Activated T-helper 17 cell treated with anti-CD3 and anti-CD28 coated beads, Interleukin-2, amount 50 U/mL, for 72 hours (primary cell): ENCODE measurements at places on chromosomes 5 and 9.

DNA sequence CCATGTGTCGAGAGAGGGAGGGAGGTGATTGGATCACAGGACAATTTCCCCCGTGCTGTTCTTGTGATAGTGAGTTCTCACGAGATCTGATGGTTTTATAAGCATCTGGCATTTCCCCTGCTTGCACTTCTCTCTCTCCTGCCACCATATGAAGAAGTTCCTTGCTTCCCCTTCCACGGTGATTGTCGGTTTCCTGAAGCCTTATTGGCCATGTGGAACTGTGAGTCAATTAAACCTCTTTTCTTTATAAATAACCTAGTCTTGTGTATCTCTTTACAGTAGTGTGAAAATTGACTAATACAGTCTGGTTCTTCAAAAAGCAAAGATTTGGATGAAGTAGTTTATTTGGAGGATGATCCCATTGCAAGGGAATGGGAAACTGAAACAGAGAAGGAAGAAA lies 11.3 kb upstream of the MIER3 start:
- no peak for ATAC-seq

- ATAC-seq: no peak
Observed at GRCh38 chr9:105842023-105842644, 147.8 kb downstream of the TMEM38B start.

- peak; percentile 72 for ATAC-seq
Observed at GRCh38 chr5:141513627-141514329, 24.9 kb downstream of the PCDHGC5 start.

GRCh38 chr5:14156290-14156649 lies 13.1 kb downstream of the TRIO start:
- ATAC-seq: no peak

DNA sequence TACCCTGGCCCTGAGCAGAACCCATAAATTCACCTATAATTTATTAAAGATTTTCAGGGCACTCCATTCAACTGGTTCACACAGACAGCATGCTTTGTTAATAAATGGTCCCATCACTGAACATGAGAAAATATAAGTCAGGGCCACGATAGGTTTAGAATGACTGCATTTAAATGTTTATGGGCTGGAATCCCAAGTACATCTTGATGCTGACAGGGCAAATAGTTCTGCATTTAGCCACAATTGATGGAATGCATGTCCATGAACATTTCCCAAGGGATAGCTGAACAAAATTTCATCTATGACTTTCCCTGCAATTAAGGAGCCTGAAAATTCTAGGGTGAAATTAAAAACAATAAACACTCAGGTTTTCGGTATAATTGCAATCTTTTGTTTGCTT lies 124.5 kb downstream of the CAAP1 start:
- no peak for ATAC-seq

GRCh38 chr5:148970228-148970627 lies 92.6 kb downstream of the SH3TC2 start:
- ATAC-seq: no peak

DNA sequence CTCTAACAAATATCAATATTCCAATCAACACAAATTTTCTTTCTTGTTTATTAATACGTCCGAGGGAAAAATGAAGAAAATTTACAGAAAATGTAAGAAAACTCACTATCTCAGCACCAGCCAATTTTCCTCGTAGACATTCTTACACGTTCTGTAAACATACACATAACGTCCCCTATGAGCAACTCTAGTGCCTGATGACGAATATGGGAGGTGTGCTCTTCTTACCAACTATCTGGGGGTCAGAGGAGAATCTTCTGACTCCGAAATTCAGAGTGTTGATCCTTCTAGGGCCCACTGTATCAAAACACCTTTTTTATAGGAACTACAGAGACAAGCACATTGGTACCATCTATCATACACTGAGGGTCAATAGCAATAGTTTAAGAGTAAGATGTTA lies 198.7 kb downstream of the GAPVD1 start:
- no peak for ATAC-seq
